ENCODE measurements at places on chromosomes 12 and 14. TPM values are rescaled to one million over a fixed set of nuclear protein-coding genes. Genes with fewer than 3 reads are reported as not detected.

The COCH gene
- polyA plus RNA-seq, result 3.3 TPM

The MGAT2 gene
- 21.3 TPM for polyA plus RNA-seq

The SERPINA5 gene
- 65.2 TPM for polyA plus RNA-seq

The MUCL1 gene
- not detected for polyA plus RNA-seq

The SERPINA10 gene
- not detected for polyA plus RNA-seq

The SPRYD4 gene
- polyA plus RNA-seq, result 2.3 TPM

The PLXNC1 gene
- 3.2 TPM for polyA plus RNA-seq

The SLC7A8 gene
- polyA plus RNA-seq, result 25.9 TPM

The GPR84 gene
- 0.24 TPM for polyA plus RNA-seq

The M6PR gene
- polyA plus RNA-seq, result 51.6 TPM

The GLI1 gene
- 0.25 TPM for polyA plus RNA-seq

The AQP2 gene
- polyA plus RNA-seq, result 0.06 TPM

The BDKRB1 gene
- polyA plus RNA-seq, result 4.4 TPM

The EML5 gene
- polyA plus RNA-seq, result 0.11 TPM

The KLRF2 gene
- polyA plus RNA-seq, result not detected

The KRT78 gene
- polyA plus RNA-seq, result 0.12 TPM

The TMCC3 gene
- polyA plus RNA-seq, result 1.9 TPM

The STRN3 gene
- 17.1 TPM for polyA plus RNA-seq

The DCN gene
- 109 TPM for polyA plus RNA-seq

The DNAH10 gene
- 0.67 TPM for polyA plus RNA-seq

The STON2 gene
- 0.33 TPM for polyA plus RNA-seq

The LRTM2 gene
- not detected for polyA plus RNA-seq

The FLRT2 gene
- polyA plus RNA-seq, result 22.2 TPM

The RHEBL1 gene
- 0.55 TPM for polyA plus RNA-seq

The GLIPR1L1 gene
- not detected for polyA plus RNA-seq

The NELL2 gene
- 0.97 TPM for polyA plus RNA-seq

The ZC3H10 gene
- polyA plus RNA-seq, result 1.9 TPM

The MYF6 gene
- 0.18 TPM for polyA plus RNA-seq

The SSTR1 gene
- 1.2 TPM for polyA plus RNA-seq

The WSCD2 gene
- polyA plus RNA-seq, result 0.90 TPM

Measured in adipose tissue (tissue), 3 donors.